DMS 273 treated with DMSO at 0.1 percent for 48 hours (cell line): ENCODE measurements at places on chromosomes 3 and 15.

- DNase-seq: no peak
These were observed 3.7 kb downstream of the TRAK1 start for GRCh38 chr3:42094691-42095391.

DNA sequence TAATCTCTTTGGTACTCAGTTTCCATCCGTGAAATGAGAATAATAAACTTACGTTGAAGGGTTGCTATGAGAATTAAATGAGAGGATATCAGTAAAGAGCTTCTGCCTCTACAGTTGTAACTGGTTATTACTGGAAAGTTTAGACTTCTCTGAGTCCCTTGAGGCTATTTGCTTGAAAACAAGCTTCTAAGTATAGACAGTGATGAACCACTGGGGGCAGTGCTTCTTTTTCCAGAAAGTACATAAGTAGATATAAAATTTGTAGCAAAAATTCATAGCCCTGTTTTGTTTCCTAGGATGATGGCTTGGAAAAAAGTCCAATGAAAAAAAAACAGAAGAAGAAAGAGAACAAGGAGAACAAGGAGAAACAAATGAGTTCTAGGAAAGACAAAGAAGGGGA lies 87.1 kb downstream of the RGMA start:
- DNase-seq: no peak

DNA sequence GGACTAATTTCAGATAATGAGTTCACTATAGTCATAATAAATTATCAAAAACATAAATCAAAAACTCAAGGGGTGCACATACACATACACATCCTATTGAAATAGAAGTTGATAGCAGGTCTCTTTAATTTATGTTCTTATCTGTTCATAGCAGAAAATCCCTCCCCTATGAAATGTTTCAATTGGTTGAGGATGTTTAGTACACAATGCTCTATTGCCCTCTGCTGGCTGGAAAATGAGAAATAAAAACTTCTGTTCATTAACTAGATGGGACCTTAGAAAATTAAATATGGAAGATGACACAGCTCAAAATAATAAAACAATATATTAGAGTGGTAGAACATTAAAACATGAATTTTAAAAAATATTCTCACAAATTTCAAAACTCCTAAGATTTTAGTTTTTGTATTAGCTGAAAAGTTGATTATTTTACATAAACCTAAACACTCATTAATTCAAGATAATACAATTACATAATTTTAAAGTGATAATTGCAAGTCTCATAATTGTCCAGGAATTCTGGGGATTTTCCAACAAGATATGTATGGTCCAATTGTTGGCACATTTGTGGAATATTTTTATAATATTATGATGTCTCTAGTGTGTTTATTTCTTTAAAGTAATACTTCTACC lies 735.0 kb downstream of the ROBO1 start:
- DNase-seq: no peak

DNA sequence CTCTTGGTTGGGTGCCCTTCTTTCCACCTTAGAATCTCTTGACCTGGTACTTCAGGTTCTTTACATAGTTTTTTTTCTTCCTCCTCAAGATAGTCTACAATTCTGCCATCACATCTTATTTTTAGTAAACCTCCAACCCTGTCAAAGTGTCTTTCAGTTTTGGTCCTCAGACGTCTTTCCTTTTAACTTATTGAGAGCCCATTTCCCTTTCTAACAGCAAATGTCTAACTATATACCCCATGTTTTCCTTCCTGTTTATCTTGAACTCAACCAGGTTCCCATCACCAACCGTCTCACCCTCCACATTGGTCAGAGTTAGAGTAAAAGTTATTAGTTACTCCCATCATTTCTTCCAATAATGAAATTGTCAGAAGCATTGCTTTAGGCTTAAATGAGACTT lies 10.4 kb downstream of the KBTBD12 start:
- no peak for DNase-seq

DNA sequence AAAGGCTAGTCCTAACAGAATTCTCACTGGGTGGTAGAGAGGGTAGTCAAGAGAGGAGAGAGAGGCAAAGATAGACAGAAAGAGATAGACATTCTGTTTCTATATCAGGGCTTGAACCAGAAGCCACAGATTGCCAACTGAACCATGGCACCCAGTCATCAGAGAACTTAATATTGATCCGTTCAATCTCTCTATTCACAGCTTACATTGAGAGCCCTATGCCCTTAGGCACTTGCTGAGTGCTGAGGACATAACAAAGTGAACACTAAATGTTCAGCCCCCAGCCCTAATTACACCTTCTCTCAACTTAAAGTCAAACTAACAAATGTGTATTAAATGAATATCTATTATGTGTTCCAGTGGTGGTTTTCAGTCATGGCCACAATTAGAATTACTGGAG lies 124.1 kb downstream of the FILIP1L start:
- no peak for DNase-seq

GRCh38 chr3:197035577-197035976 lies 6.0 kb upstream of the MELTF start:
- DNase-seq: no peak

DNA sequence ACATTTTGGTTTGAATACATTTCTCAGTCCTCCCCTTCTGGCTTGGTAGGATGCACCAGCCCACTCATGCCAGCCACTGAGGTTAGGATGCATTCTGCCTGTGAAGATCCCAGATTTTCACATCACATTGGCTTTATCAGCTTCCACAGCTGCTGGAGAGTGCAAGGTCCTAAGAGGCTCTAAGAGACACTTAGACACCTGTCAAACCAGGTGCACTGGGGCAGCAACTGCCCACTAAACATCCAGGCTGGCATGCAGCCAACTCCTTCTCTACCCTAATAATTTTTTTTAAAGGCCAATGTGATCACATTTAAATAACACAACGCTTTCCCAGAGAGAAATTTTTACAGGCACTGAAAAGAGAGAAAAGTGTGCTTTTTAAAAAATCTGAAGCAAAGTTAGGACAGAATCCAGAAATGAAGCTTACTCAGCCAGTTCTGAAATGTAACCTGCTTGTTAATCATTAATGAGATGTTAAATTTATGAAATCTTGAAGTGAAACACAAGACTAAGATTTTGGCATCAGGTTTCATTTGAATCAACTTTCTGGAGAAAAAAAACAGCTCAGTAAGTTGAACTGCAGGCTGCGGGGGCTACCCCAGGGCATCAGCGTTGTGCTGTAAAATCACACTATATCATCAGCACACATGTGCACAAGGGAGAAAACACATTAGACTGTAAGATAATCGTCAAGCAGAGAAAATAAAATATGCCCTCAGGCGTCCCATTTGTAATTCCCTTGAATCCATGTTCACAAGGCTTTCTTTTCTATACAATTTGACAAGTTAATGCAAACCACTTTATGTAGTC lies 312.9 kb downstream of the ZBBX start:
- no peak for DNase-seq

DNA sequence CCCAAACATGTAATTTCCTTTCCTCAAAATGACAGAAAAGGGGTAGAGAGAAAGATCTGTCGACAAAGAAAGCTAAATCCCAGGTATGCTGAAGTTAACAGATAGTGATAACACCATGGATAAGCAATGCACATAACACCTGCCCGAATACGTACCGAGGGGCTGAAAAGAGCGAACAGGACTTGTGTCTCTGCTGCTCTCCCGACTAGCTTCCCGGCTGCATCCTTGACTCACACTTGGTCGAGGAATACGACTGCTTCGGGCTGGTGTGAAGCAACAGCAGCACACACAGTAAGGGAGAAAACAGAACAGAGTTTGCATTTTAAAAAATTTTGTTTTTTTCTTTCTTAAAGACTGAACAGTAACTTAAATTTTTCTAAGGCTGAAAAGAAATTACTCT lies 136.4 kb downstream of the CLASP2 start:
- DNase-seq: no peak

- DNase-seq: no peak
These were observed 45.9 kb downstream of the HES1 start for GRCh38 chr3:194181612-194182529.

- DNase-seq: no peak
These were observed 10.9 kb downstream of the SMAD3 start for GRCh38 chr15:67076147-67076843.

DNA sequence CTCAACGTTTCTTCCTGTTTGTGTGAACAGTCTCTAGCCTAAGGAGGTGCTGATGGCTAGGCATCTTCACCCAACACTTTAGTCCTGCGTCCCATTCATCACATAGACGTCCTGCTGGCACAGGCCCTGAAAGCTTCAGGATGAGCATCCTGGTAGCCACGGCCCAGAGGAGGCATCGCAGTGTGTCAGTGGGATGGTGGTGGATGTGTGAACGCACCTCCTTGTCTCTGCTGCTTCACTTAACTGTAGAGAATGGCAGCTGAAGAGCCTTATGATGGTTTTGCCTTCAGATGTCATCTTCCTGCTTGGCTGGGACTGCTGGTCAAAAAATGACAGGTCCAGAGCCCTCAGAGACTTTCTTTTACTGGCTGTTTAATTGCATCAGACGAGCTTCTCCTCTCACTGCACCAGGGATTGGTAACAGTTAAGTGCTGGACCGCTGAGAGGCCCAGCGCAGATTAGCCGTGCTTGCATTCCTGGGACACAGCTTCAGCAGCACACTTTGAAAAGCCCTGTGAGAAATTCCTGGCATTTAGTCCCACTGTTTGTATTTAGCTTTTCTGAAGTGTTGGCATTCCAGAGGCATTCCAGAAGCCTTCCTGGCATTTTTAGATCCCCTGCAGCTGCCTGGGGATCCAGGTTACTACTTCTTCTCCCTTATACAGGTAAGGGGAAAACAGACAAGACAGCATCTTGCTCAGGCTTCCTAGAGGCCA lies 132.4 kb upstream of the PLXNA1 start:
- no peak for DNase-seq

DNA sequence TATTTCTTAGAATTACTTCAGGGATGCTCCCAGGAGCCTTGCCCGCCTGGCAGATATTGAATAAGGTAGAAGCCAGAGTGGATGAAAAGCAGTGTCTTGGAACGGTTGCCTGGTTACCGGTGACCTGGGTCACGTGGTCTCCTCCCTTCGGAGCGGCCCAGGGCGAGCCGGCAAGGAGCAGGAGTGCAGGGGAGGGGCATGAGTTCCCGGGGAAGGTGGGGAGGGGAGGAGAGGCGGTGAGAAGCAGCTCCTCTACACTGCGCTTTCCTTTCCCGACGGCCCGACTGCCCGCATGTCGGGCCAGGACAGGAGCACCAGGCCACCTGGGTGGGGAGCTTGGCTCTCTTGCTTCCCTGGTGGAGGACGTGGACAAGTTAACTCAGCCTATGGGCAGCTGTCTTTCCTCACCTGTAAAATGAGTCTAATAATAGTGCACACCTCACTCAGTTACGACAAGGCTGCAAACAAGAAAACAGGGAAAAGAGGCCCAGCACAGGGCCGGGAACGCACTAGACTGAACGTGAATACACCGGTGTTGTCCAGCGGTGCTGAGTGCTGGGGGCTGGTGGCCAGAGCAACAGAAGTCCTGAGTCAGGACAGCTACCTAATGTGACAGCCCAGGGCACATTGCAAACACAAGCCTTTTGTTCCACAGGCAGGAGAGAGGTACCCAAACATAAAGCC lies 198.3 kb downstream of the ADAMTS9 start:
- peak; percentile 46 for DNase-seq

- no peak for DNase-seq
These were observed 103.7 kb downstream of the ATP10A start for GRCh38 chr15:25759421-25759820.

GRCh38 chr3:103968131-103968530 lies 1398.6 kb upstream of the ALCAM start:
- no peak for DNase-seq

- no peak for DNase-seq
These were observed 58.6 kb upstream of the CCDC80 start for GRCh38 chr3:112699436-112699978.

GRCh38 chr15:70509731-70510143 lies 253.6 kb downstream of the UACA start:
- DNase-seq: no peak

- no peak for DNase-seq
These were observed 192.5 kb upstream of the TSC22D2 start for GRCh38 chr3:150215616-150216015.

DNA sequence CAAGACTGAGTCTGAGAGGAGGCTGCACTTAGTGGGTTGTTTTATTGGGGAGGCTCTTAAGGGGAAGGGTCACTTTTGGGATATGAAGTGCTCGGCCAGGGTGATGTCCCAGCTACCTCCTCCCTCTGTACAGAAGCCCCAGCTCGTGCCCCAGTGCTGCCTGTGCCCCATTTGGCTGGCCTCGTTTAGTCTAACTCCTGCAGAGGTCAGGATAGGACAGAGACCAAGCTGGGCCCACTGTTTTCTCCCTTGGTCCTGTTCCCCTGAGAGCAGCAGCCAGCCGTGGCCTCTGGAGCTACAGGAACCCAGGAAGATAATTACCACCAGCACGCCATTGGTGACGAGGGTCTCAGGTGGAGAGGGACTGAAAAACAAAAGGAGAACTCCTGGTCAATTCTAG lies 18.5 kb downstream of the PLA2G4E start:
- no peak for DNase-seq

GRCh38 chr3:178915365-178915764 lies 156.2 kb downstream of the ZMAT3 start:
- DNase-seq: no peak

- no peak for DNase-seq
These were observed 4.0 kb upstream of the AQR start for GRCh38 chr15:34973512-34973911.
